PC-3 (cell line): ENCODE measurements at places on chromosomes 16 and 17.
A peak's percentile ranks its signal among the peaks of the same experiment; 100 is the strongest.

DNA sequence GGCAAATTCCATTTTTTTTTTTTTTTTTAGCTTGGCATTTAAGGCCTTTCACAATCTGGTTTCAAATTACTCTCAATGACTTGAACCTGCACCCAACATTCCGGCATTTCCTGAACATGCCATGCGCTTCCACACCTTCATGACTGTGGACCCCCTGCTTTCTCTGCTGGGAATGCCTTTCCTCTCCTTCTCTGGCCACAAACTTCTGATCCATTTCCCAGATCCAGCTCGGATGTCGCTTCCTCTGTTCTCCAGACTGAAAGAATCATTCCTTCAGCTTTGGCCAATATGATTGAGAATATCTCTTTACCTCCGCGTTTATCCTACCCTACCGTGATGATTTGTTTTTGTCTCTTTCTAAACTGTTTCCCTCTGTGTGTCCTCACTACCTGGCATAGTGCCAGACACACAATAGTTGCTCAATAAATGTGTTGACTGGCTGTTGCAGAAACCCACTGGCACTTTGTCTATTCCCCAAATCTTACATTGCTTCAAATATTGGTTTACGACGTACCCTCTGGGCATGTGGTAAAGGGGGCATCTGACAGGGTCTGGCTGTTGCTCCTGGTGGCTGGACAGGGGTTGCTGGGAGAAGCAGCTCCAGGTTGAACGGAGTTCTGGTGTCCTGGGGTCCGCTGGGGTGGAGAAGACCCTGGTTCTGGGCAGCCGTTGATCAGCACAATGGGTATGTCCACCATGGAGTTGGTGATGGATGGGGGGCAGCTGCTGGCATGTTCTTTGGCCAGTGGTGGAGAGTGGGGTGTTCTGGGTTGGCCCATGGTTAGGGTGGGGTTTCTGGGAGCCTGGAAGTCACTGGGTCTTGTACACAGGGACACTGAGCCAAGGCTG lies 14.7 kb downstream of the TNS4 start:
- H3K27me3 ChIP-seq, result no peaks in the 10 kb centered on the region
- peaks cover 68% of the 10 kb centered on the region for H3K4me1 ChIP-seq
- H3K36me3 ChIP-seq, result peaks cover 59% of the 10 kb centered on the region
- H3K4me3 ChIP-seq, result no peak overlapping the region
- peak; percentile 64 for DNase-seq

DNA sequence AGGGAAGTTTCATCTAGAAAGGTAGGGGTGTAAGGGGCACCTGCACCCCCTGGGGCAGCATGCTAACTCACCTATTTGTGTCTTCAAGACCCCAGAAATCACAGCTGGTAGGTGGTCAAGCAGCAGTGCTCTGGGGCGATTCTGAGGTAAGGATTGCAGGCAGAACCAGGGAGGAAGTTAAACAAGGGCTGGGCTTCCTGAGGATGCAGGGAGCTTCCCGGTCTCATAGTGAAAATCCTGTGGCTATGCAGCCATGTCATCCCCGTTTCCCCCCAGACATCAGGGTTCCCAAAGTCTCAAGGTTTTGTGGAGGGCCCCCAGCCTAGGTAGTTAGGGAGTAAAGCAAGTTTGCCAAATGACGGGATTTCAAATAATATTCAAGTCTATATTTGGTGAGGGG lies 78.5 kb downstream of the C16orf78 start:
- H3K27ac ChIP-seq, result no peak overlapping the region
- H3K27me3 ChIP-seq, result 0 out of 2 replicates have a peak, but pooled peaks cover 5% of the 10 kb centered on the region
- no peaks in the 10 kb centered on the region for H3K4me1 ChIP-seq
- DNase-seq, result no peak

- H3K36me3 ChIP-seq, result no peaks in the 10 kb centered on the region
- no peak for DNase-seq
- no peak overlapping the region for H3K4me3 ChIP-seq
- no peaks in the 10 kb centered on the region for H3K27me3 ChIP-seq
- no peaks in the 10 kb centered on the region for H3K4me1 ChIP-seq
These were observed 2.1 kb upstream of the DNASE1L2 start for GRCh38 chr16:2233872-2234812.

DNA sequence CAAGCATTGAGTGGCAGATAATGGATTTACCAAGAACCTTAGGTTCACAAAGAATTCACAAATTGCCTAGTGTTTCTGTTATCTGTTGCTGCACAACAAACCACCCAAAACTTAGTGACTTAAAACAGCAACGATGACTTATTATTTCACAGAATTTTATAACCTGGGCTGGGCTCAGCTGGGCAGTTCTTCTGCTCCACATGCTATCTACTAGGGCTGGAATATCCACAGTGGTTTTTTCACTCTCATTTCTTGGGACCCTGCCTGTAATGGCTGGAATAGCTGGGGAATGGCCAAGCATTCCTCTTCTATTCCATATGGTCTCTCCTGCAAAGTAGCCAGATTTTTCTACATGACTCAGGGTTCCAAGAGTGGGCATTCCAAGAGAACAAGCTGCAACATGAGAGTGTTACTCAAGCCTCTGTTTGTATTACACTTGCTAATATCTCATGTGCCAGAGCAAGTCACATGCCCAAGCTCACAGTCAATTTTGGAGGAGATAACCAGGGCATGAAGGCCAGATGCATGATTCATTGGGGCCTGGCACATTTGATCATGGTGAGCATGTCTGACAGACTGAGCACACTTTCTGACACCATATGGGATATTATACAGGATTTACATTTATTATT lies 4.9 kb upstream of the PSMD7 start:
- H3K27ac ChIP-seq, result no peak overlapping the region
- H3K4me3 ChIP-seq, result no peak overlapping the region

DNA sequence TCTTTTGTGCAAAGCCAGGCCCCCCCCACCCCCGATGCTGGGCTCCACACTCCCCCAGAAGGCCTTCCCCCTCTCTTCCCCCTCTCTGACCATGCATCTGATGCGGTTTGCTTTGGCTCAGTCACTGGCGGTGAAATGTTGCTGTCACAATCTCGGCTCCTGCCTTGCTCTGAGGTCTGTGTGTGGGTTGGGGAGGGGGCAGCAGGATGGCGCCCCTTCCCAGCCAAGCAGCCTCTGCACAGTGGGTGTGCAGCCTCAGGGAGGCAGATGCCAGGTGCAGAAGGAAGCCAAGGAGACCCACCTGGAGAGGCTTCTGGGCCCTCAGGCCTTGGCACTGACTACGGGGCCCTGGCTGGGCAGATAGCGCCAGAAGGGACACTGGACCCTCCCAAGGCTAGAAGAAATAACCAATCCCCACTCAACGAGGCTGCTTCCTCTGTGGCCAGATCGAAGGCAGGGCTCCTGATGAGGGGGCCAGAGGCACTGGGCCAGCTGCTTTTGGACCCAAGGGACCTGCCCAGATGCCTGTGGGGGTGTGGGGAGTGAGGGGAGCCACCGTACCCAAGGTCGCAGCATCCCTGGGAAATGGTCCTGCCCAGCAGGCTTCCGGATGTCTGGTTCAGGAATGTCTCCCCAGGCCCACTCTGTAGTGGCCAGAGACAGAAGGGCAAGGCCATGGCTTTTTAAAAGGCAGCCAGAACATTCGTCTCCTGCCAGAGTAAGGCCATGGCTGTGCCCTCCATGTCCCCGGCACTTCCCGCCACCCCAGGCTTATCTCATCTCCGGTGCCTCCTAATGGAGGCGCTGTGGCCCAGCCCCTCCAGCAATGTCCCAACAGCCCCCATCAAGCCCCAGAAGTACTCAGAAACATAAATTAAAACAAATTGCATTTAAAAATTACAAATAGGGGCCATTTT lies 43.4 kb upstream of the SLC38A10 start:
- no peak for DNase-seq
- no peaks in the 10 kb centered on the region for H3K27me3 ChIP-seq
- no peaks in the 10 kb centered on the region for H3K36me3 ChIP-seq
- H3K27ac ChIP-seq, result no peak overlapping the region
- H3K4me3 ChIP-seq, result no peak overlapping the region

- no peaks in the 10 kb centered on the region for H3K36me3 ChIP-seq
- peaks cover 5% of the 10 kb centered on the region for H3K4me1 ChIP-seq
- no peak overlapping the region for H3K27ac ChIP-seq
- no peak overlapping the region for H3K4me3 ChIP-seq
- no peak for DNase-seq
These were observed 4.0 kb downstream of the VAT1 start for GRCh38 chr17:43018008-43018853.

DNA sequence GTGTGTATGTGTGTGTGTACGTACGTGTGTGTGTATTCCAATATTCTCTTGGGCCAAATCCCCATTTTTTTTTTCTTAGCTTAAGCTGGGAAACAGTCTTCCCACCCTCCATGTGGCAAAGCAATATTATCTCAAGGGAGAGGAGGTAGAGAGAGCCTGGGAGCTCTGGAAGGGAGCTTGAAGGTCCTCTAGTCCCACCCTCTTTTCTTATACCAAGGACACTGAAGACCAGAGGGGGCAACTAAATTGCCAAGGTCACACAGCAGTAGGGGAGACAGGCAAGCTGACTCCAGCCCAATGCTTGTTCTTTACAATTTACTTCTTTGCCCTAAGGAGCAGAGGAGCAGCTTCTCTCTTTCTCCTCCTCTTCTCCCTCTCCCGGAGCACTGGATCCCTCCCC lies 6.8 kb downstream of the SRCIN1 start:
- H3K4me3 ChIP-seq, result no peak overlapping the region
- H3K36me3 ChIP-seq, result no peaks in the 10 kb centered on the region
- no peak overlapping the region for H3K27ac ChIP-seq
- DNase-seq, result no peak
- H3K4me1 ChIP-seq, result no peaks in the 10 kb centered on the region

DNA sequence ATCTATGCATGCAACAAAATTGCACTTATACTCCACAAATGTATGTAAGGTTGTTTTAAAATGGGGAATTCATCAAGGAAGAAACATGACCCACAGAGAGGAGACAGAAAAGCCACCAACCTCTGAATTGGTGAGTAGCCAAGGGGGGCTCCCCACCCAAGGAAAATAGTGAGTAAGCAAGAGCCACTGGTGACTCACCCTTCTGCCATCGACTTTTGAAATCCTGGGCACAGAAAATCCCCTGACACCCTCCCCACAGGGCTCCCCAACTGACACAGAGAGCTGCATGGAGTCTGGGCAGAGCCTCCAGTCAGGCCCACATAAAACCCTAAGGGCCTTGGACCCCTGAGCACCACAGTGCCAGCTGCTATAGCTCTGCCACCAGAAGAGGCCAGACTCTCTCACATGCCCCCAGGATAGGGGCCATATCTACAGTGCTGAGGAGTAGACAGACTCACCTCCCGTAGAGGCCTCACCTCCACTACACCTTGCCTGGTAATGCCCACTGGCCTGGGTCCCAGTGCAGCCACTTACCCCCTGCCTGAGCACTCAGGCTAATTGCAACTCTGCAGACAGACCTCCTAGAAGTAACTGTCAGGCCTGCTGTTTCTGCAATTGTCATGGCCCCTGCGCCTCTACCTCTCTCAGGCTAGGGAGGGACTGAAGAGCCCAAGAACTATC lies 244.7 kb upstream of the WSB1 start:
- no peak overlapping the region for H3K27ac ChIP-seq
- DNase-seq, result peak; percentile 56
- H3K27me3 ChIP-seq, result no peaks in the 10 kb centered on the region
- no peak overlapping the region for H3K4me3 ChIP-seq
- no peaks in the 10 kb centered on the region for H3K36me3 ChIP-seq

DNA sequence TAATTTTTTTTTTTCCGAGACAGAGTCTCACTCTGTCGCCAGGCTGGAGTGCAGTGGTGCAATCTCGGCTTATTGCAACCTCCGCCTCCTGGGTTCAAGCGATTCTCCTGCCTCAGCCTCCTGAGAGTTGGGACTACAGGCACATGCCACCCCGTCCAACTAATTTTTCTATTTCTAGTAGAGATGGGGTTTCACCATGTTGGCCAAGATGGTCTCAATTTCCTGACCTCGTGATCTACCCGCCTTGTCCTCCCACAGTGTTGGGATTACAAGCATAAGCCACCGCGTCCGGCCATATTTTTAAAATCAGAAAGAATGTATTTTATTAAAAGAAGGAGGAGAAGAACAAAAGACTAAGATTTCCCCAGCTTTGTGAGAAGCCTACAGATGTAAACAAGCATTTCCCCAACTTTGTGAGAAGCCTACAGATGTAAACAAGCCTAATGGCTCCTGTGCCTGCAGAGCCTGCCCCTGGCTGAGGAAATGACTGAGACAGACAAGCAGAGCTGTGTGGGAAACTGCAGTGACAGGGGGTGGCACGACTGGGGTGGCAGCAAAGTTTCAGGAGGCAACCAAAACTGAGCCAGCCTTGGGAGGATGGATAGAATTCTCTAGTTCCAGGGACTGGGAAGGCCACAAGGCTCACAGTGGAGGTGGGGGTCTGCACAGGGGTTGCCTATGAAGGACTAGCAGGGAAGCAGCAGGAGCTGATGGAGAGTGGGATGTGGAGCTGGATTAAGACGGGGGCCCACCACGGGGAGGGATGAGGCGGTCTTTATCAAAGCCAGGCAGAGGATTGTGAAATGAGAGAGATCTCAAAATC lies 22.9 kb downstream of the TOP3A start:
- no peak overlapping the region for H3K27ac ChIP-seq
- H3K4me1 ChIP-seq, result no peaks in the 10 kb centered on the region
- no peak overlapping the region for H3K4me3 ChIP-seq
- no peak for DNase-seq
- no peaks in the 10 kb centered on the region for H3K27me3 ChIP-seq

- DNase-seq, result no peak
- no peaks in the 10 kb centered on the region for H3K36me3 ChIP-seq
These were observed 19.3 kb downstream of the FCSK start for GRCh38 chr16:70473446-70474319.

DNA sequence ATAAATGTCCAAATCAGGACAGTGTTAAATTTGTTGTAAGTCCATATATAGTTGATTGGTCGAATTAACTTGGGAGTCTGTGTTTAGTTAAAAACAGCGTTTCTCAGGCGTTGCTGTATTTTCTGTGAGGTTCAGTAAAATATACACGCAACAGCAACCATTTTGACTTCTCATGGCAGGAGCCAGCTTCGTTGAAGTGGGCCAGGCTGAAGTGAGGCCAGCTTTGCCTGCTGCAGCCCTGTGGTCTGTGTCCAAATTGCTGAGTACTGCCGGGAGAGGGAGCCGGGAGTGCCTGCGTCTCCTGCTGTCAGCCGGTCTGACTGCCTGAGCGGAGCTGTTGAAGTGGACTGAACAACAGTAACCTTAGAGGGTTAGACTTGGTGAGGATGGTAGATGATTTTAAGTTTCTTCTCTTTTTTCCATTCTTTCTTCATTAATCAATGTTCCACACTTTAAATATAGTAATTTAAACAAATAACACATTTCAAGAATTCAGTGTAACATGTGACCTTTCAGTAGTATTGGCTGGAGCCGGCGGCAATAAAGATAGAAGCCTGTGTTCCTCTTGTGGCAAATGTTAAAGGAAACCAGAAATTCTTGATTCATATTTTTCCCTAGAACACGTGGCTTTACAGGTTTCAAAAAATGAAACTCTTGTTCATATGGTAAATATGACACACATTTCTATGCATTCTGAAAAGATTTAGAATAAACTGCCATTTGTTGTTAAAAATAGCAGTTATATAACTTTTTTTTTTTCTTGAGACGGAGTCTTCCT lies 37.0 kb upstream of the ZNF750 start:
- H3K4me3 ChIP-seq, result no peak overlapping the region
- peaks cover 27% of the 10 kb centered on the region for H3K4me1 ChIP-seq
- no peaks in the 10 kb centered on the region for H3K27me3 ChIP-seq
- DNase-seq, result peak; percentile 55
